ENCODE measurements at places on chromosomes 7 and 10.

DNA sequence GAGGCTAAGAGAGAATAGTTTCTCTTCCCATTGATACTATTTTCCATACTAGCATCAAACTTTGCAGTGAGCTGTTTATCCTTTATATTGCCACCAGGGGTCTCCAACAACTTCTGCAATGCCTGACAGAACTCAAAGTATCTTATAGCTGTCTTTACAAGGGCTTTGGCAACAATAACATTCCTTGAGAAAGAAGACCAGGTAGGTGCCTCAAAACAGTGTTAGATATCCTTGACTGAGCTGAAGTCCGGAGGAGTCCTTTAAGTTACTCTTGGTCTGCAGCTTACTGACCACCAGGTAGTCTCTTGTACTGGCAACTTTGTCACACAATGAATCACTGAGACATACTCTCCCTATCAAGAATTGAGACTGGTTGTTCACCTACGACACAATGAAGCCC lies 30.0 kb upstream of the TES start:
- peak; percentile 63 for DNase-seq

GRCh38 chr7:18276380-18276779 lies 219.2 kb upstream of the HDAC9 start:
- DNase-seq, result no peak

DNA sequence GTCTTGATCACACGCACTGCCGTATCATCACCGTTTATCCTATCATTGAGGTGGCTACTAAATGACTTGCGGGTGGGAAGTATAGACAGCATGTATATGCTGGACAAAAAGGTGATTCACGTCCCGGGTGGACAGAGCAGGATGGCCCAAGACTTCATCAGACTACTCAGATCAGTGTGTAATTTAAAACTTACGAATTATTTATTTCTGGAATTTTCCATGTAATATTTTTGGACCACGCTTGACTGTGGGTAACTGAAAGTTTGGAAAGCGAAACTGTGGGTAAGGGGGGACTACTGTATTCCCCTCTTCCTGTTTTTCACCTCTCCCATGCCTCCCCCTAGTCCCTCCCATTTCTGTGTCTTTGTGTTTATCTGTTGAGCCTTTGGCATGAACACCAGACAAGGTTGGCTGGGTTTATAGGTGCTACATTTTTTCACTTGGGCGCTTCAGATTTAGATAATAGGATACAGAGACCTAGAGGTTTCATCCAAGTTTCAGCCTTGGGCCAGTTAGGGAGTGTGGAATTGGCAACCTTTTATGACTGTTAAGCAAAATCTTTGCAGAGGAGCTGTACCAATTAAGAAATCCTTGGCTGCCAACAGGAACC lies 55.8 kb downstream of the RBM20 start:
- DNase-seq, result no peak

DNA sequence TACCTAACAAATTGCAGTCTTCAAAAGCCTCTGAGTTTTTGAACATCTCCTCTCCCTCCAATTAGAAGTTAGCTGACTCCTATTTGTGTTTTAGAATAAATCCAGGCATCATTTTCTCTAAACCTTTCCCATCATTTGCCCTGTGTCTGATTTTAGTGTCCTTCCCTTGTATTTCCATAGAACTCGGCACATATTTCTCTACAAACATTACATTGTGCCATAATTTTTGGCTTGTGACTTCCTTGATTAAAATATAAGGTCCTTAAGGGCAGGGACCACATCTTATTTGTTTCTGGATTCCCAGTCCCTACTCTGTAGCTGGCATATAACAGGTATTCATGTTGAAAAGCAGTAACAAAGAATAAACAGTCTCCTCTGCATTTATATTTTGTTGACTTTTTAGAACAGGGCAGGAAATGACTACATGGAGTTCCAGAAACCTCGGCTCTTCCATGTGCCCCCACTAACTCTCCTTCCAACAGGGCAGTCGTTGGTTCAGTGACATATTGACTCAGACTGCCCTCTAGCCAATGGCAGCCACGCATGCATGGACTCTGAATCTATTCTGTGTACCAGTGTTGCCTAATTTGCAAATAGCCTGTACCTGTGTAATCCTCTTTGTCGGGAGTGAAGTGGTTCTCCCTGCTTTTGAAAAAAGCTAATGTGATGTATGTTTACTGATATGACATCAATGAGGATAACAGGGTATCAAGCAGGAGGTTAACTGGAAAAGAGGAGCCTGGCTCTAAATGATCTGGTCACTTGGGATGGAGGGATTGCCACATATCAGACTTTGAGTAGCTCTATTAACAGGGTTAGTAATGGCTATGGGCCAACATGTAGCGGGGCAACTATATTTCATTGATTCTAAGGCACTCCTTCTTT lies 19.8 kb upstream of the CPN1 start:
- DNase-seq, result no peak

DNA sequence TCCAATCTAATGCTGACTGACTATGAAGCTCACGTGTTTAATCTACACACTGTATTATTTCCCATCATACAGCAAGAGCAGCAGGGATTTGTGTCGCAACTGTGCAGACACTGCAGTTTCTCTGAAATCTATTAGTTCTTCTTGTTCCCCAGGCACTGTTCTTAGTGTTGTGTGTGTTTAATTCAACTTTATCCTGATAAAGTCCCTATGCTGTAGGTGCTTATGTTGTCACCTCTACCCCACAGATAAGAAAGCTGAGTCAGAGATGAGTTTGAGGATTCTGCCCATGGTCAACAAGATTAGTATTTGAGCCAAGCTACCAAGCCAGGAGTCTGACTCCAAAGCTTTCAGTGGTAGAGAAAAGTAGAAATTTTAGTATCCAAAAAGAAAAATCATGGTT lies 22.5 kb upstream of the EPHB6 start:
- no peak for DNase-seq

DNA sequence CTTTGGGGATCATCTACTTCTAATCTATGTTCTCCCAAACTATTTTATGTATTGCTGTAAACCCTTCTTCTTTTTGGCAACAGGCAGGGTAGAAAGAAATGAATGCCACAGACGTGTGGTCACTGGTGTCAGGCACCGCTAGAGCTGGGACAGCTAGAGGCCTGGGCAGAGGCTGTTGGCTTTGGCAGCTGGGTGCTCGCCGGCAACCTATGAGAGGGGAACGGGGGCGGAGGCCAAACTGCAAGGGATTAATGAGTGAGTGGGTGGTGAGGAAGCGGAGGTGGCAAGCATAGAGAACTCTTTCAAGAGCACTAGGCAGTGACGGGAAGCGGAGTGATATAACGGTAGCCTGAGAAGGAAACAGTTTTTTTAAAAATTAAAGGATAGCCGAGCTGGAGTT lies 78.5 kb downstream of the CREB5 start:
- no peak for DNase-seq

DNA sequence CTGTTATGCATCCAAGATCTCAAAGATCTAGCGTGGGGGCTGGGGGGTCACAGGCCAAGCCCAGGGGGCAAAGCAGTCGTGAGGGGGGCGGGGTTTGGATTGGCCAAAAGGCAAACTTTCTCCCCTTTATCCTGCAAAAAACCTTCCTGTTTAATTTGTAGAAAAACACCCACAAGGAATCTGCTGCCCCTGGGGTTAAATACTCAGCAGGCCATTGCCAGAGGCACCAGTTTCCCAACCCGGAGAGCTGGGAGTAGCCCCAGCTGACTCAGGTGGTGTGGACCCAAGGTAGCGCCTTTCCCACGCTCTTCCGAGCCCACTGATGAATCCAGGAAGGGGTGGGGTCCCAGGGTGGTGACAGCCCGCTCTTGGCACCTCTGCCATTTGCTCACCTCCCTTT lies 21.4 kb downstream of the KCP start:
- no peak for DNase-seq

- peak; percentile 71 for DNase-seq
These were observed 114.9 kb downstream of the IPMK start for GRCh38 chr10:58152673-58153263.

DNA sequence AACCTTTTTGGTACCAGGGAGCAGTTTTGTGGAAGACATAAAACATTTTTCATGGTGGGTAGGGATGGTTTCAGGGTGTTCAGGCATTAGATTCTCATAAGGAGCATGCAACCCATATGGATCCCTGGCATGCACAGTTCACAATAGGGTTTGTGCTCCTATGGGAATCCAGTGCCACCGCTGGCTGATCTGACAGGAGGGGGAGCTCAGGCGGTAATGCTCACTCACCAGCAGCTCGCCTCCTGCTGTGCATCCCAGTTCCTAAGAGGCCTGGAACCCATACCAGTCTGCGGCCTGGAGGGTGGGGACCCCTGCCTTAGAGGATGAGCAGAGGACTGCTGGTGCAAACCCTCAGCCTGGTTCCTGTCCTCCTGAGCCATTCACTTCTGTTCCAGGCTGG lies 561.7 kb downstream of the SDK1 start:
- peak; percentile 7 for DNase-seq

GRCh38 chr7:47490501-47491265 lies 91.2 kb downstream of the TNS3 start:
- DNase-seq, result no peak

DNA sequence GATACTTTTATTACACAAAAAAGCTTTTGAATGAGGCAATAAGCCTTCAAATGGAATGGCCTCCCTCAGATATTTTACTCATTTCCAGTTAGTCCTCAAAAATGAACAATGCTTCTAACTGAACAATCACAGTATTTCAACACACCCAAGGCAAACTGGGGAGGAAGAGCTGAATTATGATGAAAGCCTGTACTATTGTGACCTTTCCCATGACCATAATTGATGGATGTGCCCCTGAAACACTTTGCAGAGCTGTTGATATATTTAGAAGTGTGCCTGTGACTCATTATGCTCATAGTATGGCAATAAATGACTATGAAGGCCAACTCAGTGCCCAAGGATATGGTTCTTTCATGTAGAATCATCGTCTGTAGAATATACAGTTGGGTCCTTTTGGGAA lies 248.1 kb downstream of the AHR start:
- DNase-seq, result peak; percentile 81

- DNase-seq, result no peak
These were observed 64.9 kb downstream of the PLXNA4 start for GRCh38 chr7:132511387-132511786.

DNA sequence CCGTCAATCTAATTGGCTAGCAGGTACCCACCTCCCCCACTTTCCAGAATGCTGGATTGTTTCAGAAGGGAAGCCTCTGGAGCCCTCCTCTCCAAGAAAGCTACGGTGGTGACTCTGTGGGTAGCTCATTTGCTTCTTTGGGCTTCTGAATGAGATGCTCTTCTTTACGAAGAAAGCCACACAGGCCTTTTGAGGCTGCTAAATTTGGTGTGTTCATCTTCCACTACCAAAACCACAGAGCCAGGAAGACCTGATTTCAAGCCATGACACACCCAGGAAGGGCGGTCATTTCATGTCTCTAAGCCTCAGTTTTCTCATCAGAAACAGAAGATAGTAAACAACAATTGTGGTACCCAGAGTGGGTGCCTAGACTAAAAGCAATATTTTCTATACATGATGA lies 901.2 kb downstream of the KCNMA1 start:
- no peak for DNase-seq

DNA sequence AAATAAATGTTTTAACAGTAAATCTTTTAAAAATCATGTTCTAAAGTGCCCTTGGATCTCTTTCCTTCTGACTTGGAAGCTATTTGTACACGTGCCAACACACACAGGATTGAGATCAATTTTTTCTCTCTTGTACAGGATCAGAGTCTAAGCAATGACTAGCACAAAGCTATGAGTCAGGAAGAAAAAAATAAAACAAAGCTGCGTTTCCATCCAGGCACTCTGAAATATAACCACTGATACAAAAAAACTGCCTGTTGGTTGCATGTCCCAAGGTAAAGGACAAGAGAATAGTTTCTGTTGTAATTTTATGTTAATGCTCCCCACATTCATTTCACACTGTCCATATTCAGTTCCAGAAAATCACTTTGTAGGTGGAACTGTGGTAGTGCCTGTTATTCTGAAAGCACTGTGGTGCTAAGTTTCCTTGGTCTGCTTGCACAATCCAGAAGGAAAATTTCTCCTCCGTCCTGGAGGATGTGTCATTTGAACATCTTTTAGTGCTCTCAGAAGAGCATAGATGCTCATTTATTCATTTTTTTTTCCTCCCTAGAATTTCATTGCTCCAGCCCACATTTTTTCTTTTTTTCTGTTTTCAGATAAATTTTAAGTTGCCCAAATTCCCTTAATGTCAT lies 113.4 kb downstream of the PLXDC2 start:
- peak; percentile 86 for DNase-seq

DNA sequence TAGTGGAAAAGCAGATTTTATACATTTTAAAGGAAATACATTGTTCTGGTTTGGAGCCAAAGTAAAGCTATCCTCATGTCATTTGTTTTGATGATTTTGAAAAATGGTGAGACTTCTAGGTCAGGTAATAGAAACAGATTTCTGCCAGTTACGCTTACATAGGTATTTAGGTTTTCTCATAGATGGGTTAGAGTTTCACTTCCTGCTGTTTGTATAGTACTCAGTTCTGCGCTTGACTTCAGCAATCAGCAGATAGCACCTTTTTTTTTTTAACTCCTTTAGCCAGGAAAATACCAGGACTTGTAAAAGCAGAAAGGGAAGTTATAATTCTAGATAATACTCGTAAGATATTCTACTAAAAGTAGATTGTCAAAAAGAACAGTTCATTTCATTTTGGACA lies 209.8 kb upstream of the POM121L12 start:
- no peak for DNase-seq

DNA sequence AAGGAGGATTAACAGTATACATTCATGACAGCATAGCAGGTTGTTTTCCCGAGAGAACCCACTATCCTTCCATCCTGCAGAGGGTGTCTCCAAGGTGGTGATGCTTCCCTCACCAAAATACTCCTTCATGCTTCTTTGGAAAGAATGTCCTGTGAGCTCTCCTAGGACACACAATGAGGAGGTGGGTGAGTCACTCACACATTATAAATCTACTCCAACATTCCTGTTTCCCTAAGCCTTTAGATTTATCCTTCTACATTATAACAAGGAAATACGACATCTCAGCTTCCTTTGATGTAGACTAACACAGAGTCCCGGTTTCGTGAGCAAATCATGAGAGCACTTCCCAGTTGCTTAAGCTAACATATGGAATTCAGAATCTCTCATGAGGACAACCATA lies 689.7 kb upstream of the CELF2 start:
- peak; percentile 77 for DNase-seq

GRCh38 chr10:117262291-117262902 lies 21.5 kb downstream of the SLC18A2 start:
- DNase-seq, result no peak

DNA sequence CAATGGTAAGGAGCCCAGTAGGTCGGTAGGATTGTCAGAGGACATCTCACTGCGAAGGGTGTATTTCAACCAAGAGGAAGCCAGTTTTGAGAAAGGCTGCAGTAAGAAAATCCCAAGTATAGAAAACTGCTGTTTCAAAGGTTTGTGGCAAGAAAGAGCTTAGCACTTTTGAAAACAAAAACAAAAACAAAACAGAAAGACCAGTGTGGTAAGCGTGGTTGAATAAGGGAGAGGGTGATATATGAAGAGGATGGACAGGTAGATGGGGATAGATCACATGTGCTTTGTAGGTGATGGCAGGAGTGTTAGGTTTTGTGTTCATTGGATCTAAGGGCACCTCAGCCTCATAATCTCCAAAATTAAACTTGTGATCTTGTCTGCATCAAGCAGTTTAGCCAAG lies 141.6 kb upstream of the WNT16 start:
- DNase-seq, result no peak
